Hair follicular keratinocyte (primary cell): ENCODE measurements at places on chromosomes 1 and 21. TPM values are rescaled to one million over a fixed set of nuclear protein-coding genes. Genes with fewer than 3 reads are reported as not detected.

Gene LPAR3
- 40.6 and 61.5 TPM in 2 replicates for total RNA-seq

Gene TADA1
- total RNA-seq, result 7.2 and 10.5 TPM in 2 replicates

Gene SERINC2
- 362 and 491 TPM in 2 replicates for total RNA-seq

Gene PDE9A
- 0.19 and 2.3 TPM in 2 replicates for total RNA-seq

Gene RPTN
- not detected in 2 replicates for total RNA-seq

Gene SPRR5
- total RNA-seq, result 0.31 TPM in 1 of 2 replicates, not detected in the other

Gene ANKRD35
- 0.15 TPM in 1 of 2 replicates, not detected in the other for total RNA-seq

Gene FAM177B
- total RNA-seq, result not detected in 2 replicates

Gene C1orf226
- total RNA-seq, result 0.08 and 0.34 TPM in 2 replicates

Gene OLIG2
- total RNA-seq, result not detected in 2 replicates

Gene WNT9A
- under 0.01 and 0.08 TPM in 2 replicates for total RNA-seq

Gene TEDDM1
- not detected in 2 replicates for total RNA-seq

Gene C1orf116
- total RNA-seq, result 57.3 and 67.3 TPM in 2 replicates
